ENCODE measurements at places on chromosomes 7 and 10.

DNA sequence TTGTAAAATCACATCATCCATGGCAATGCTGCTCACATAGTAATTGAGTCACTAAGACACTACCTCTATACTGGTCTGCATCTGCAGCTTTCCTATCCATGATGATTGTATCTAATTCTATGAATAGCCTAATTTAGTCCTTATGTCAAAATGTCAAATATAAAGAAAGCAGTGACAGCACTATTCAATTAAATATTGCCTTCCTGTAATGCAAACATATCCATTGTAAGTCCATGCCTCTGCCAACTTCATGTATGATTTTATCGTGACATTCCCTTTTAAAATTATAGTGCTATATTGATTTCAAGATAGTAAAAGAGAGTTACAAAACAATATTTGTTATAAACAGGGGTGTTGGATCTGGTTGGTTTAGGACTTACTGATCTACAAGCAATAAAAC is 4.8 kb upstream of the SGPL1 start:
- DNase-seq = no peak

DNA sequence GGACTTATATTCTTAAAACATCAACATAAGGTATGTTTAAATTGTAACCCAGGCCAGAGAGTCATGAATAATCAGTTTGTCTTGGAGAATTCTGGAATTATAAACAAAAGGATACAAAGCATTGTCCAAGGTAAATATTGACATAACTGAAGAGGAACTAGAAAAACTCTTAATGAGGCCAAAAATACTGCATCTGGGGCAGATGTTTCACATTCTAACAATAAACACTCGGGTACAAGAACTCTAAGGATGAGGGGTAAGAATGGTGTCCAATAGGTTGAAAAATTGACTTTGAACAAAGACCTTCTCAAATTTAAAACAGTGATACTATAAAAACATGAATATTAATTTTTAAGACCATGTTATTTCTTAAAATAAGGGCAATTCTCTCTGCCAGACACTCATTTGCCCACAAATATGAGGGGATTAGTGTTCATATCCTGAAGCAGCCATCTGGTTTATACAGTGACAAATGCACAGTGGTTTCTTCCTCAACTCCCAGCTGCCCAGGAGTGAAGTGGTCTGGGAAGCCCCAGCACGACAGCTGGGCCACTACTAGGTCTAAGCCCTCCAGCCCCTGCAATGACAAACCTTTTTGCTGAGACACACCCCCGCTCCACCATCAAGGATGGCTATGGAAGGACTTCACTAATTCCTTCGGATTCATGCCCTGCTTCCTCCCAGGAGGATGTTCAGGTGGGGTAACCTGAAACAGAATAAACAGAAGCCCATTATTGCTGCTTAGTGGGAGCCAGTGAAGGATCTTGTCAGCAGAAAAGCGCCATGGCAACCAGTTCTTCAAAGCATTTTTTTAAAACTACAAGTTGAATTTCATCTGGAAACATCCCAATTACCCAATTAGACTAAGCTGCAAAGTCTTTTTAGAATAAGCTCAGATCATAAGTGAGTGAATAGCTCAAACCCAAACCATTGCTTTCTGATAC is 107.5 kb upstream of the ARID5B start:
- DNase-seq = no peak

DNA sequence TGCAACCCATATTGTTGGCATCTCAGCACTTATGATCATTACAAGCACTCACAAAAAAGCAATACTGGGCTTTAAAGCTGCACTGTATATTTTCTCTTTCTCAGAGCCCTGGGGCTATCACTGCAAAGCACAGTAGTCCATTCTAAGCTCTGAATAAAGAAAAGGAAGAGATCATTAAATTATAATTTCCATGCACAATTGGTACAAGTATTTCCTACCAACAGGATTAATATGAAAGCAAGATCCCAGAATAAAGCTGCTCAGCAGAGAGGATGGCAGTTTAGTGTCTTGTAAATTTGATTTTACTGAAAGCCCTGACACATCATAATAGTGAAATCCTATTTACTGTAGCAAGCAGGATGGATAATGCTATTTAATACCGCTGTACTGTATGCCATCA is 205.3 kb downstream of the CHCHD3 start:
- DNase-seq = no peak

GRCh38 chr7:28804157-28804556 is 154.0 kb downstream of the TRIL start:
- DNase-seq = no peak

DNA sequence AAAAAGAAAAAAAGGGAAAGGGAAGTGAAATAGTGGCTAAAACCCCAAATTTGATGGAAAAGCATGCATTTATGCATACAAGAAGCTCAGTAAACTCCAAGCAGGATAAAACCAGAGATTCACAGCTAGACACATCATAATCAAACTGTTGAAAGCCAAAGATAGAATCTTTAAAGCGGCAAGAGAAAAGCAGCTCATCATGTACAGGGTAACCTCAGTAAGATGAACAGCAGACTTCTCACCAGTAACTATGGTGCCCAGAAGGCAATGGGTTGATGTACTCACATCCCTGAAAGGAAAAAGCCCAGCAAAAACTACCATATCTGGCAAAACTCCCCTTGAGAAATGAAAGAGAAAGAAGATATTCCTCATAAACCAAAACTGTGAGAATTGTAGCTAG is 60.4 kb downstream of the TPST1 start:
- DNase-seq = no peak

DNA sequence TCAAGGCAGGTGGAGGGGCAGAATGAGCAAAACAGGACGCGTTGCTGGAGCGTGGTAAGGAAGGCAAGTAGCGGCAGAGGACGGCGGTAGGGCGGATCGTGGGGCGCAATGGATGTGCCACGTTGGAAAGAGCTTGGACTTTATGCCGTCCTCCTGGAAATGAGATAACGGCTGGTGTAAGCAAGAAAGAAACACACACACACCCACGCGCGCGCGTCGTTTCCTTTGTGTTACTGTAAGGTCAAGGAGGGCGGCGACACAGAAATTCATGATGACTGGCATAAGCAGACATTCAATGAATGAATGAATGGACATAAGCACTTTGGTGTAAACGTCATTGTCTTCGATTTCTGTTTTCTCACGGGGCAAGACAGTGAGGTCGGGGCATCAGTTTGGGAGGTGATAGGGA is 683 bp upstream of the ENTPD7 start:
- peak; percentile 78 for DNase-seq

GRCh38 chr10:15144788-15145187 is 23.7 kb downstream of the NMT2 start:
- no peak for DNase-seq

DNA sequence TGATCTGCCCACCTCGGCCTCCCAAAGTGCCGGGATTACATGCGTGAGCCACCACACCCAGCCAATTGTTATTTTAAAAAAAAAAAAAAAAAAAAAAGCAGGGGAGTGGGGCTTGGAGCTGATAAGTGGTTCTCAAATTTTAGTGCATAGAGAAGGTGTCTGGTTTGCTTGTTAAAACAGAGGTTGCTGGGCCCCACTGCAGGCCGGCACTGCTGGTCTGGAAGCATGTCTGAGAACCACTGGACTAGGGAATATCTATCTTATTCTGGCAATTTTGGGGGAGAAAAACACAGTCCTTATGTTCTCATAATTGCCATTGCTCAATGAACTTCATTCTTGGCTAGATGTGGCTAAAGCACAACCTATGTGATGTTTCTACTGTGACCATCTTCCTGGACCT is 19.0 kb upstream of the FIGNL1 start:
- no peak for DNase-seq

DNA sequence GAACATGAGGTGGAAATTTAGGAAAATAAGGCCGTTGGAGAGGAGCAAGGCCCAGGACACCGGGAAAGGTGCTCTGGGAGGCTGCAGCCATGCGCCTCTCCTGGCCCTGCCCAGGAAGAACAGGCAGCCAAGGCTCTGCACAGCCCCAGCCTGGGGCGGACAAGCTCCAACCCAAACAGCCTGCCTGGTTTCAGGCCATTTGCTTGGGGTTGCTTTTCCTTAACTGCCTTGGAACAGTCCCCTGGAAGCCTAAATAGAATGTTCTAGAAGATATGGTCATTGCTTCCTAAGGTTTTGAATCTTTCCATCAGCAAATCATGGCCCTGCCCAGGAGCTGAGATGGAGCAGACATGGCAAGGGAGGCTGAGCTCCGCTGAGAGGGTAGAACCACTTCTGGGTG is 11.0 kb downstream of the VSTM4 start:
- DNase-seq = no peak

DNA sequence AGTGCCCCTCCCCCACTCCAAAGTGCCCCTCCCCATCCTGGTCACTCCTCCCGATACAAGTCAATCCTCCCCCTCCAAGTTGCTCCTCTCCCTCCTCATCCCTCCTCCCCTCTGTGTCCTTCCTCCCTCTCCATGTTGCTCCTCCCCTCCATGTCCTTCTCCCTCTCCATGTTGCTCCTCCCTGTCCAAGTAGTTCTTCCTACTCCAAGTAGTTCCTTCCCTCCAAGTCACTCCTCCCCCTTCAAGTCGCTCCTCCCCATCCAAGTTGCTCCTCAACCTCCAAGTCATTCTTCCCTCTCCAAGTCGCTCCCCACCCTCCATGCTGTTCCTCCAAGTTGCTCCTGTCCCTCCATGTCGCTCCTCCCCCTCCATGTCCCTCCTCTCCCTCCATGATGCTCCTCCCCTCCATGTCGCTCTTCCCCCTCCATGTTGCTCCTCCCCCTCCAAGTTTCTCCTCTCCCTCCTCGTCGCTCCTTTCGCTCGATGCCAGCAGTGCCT is 8.6 kb upstream of the WBP1L start:
- no peak for DNase-seq

GRCh38 chr7:2826771-2827170 is 17.3 kb downstream of the GNA12 start:
- no peak for DNase-seq

- DNase-seq = peak; percentile 74
Measured at GRCh38 chr10:114925587-114926586, 12.1 kb upstream of the TRUB1 start.

- DNase-seq = no peak
Measured at GRCh38 chr7:80941208-80941758, 22.4 kb upstream of the SEMA3C start.

GRCh38 chr10:2981361-2981801 is 86.0 kb upstream of the PFKP start:
- no peak for DNase-seq

DNA sequence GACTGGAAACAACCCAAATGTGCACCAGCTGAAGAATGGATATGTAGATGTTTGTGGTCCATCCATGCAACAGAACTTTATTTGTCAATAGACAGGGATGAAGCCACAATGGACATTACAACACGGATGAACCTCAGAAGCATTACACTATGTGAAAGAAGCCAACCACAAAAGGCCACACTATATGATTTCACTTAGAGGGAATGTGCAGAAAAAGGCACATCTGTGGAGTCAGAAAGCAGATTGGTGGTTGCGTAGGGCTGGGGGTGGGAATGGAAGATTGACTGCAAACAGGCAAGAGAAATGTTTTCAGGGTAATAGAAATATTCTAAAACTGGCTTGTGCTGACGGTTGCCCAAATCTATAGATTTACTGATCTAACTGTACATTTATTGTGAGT is 34.3 kb upstream of the WASHC2A start:
- no peak for DNase-seq

- DNase-seq = no peak
Measured at GRCh38 chr10:80945264-80945880, 407.7 kb downstream of the SH2D4B start.

GRCh38 chr10:129825826-129826225 is 138.2 kb downstream of the EBF3 start:
- DNase-seq = no peak

GRCh38 chr10:133094866-133095265 is 7.1 kb downstream of the ADGRA1 start:
- DNase-seq = no peak

- DNase-seq = no peak
Measured at GRCh38 chr7:142804728-142805207, 34.0 kb downstream of the PRSS2 start.

DNA sequence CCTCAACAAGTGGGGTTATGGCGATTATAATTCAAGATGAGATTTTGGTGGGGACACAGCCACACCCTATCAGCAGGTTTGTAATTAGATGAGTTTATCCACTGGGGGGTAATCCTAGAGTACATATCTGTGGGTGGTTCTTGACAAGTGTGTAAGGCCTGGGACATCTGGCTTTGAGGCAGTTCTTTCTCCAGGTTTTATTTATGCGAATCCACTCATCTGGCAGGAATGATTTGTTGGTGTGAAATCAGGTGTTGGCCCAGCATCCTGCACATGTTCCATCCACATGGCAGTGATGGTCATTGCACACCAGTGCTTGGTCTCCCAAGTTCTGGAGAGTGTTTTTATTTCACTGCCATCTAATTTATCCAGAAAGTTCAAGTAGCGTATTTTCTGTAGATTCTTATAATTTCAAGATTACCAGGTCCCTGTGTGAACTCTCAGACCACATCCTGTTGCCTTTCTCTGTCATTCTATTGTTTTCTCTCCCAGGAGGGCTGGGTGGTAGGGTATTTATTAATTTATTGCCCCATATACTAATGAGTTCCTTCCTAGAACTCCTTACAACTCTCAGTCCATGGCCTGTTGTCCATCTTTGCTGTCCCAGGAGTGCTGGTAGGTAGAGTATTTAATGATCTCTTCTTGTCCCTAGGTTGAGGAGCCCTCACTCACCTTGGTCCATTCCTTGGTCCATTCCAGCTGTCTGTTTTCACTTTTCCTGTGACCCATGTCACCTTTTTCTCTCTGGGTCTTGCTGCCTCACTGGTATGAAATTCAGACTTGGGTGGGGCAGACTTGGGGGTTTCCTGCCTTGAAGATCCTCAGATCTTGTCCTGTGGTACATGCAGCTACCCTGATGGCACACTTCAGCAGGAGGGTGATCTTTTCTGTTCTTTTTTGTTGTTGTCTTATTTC is 10.4 kb downstream of the RALA start:
- DNase-seq = no peak

DNA sequence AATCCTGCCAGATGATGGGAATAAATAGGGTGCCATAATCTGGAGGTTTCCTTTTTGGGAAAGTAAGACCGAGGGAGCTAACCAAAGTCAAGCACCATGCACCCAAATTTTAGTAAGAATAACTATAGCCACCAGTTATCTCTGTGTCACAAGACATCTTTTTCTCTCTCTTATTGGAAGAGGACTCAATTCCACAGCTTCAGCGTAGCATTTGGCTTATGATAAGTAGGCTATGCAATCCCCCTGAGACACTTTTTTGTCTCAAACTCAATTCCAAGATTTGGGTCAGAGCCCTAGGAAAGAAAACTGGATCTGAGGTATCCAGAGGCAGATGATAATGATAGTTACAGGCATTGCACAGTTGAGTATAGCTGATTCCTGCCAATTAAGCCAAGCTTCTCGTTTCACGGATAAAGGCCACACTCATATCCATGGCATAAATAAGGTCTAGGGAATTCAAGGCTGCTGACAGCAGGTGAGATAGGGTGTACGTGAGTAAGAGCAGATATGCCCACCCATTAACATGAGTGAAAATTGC is 425.2 kb upstream of the CNTNAP2 start:
- no peak for DNase-seq

- no peak for DNase-seq
Measured at GRCh38 chr10:1377740-1378397, 321.7 kb downstream of the WDR37 start.

GRCh38 chr7:124856299-124856888 is 73.2 kb downstream of the POT1 start:
- no peak for DNase-seq

- no peak for DNase-seq
Measured at GRCh38 chr7:67788669-67789068, 792.0 kb downstream of the TYW1 start.

Measured in T-helper 2 cell treated with Interferon-gamma antibody and Interleukin-4, amounts not matched to agents 5 μg/mL and 100 μg/mL, for 36 hours (primary cell).